ENCODE measurements at places on chromosomes 7 and 10. TPM values are rescaled to one million over a fixed set of nuclear protein-coding genes. Genes with fewer than 3 reads are reported as not detected.

The ZNF488 gene
- total RNA-seq = not detected

The PNLIPRP3 gene
- total RNA-seq = not detected

The CALHM1 gene
- total RNA-seq = not detected

The PILRA gene
- total RNA-seq = 1.9 TPM

The TBX20 gene
- total RNA-seq = not detected

The HOXA4 gene
- total RNA-seq = 42.4 TPM

- no peaks in the 10 kb centered on the region for H3K36me3 ChIP-seq
- H3K27me3 ChIP-seq = no peaks in the 10 kb centered on the region
- no peak for DNase-seq
- no peak overlapping the region for H3K27ac ChIP-seq
- H3K4me3 ChIP-seq = no peak overlapping the region
- peaks cover 18% of the 10 kb centered on the region for H3K4me1 ChIP-seq
Observed at GRCh38 chr7:55557666-55558188, 14.6 kb downstream of the VOPP1 start.

GRCh38 chr7:50315739-50316671, 11.5 kb downstream of the IKZF1 start:
- no peaks in the 10 kb centered on the region for H3K36me3 ChIP-seq
- DNase-seq = no peak
- peak overlapping the region; percentile 54 for H3K27ac ChIP-seq

GRCh38 chr10:88598055-88598454, 11.5 kb downstream of the LIPJ start:
- H3K4me3 ChIP-seq = no peak overlapping the region
- no peaks in the 10 kb centered on the region for H3K27me3 ChIP-seq
- H3K36me3 ChIP-seq = no peaks in the 10 kb centered on the region
- DNase-seq = no peak

DNA sequence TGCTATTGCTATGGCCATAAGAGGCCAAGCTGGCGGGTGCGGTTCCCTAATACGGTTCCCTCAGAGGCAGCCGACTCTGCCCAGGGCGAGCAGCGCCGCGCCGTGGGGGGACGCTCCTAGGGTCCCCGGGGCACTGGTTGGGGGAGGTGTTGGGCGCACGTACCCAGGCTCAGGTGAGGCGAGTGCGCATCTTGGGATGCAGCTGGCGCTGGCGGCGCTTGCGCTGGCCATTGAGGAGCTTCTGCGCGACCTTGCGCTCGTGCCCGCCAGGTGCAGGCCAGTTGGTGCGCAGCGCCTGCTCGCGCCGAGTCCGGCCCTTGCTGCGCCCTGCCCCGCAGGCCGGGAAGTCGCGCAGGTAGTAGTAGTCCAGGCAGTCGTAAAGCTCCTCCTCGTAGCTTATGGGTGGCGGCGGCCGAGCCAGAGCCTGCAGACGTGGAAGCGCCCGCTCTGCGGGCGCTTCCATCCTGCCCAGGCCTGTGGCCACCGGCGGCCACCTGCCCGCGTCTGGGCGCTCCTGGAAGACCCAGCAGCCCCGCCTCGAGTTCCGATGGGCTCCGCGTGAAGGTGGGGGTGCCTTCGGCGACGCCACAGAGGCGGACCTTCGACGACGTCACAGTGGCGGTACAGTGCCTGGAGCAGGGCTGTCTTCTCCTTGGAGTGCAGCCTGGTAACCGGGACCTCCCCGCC, at the start of gene NUPR2:
TSS of gene NUPR2 (minus strand) at position 566 of the 687 bp plus-strand sequence. CDS start at position 463, 103 bp downstream.
- peak; percentile 11 for DNase-seq
- peaks cover 19% of the 10 kb centered on the region for H3K27me3 ChIP-seq
- H3K4me3 ChIP-seq = peak within 1 kb of the TSS; percentile 11
- peaks cover 6% of the 10 kb centered on the region for H3K4me1 ChIP-seq
- no peaks in the 10 kb centered on the region for H3K36me3 ChIP-seq

DNA sequence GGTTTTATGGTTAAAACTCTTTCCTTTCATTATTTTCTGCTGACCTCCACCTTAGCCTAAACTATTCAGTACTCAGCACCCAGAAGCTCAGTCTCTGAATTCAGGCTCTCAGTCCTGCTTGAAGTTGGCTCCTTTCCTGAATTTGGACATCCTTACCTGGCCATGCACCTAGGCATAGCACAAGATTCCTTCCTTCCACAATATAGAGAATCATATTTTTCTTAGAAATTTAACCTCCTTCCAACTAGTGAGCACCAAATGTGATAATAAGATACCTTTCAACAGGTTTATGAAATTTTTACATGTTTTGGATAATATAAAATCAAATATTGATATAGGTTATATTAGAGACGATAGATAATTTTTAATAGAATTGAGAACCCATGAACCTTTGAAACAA, 905.6 kb upstream of the GHITM start:
- H3K4me3 ChIP-seq = no peak overlapping the region
- H3K27me3 ChIP-seq = no peaks in the 10 kb centered on the region
- H3K36me3 ChIP-seq = no peaks in the 10 kb centered on the region

DNA sequence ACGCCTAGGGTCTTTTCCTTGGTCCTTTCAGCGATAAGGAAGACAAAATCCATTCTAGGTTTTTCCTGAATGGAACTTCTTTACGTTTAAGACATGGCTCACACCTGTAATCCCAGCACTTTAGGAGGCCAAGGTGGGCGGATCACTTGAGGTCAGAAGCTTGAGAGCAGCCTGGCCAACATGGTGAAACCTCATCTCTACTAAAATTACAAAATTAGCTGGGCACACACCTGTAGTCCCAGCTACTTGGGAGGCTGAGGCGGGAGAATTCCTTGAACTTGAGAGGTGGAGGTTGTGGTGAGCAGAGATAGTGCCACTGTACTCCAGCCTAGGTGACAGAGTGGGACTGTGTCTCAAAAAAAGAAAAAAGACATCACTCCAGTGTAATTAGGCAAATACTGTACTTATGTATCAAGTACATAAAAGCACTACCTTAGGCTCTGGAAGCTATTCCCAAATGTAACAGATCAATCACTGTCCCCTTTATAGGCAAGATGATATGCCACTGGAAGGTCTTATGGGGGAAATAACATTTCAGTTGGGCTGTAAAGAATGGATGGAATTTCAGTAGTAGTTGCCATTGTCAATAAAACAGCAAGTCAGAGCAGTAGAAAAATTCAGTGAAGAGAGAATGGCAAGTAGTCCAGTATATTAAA, 5.7 kb downstream of the STK17A start:
- H3K27ac ChIP-seq = peak overlapping the region; percentile 63
- no peak overlapping the region for H3K4me3 ChIP-seq
- no peaks in the 10 kb centered on the region for H3K36me3 ChIP-seq
- DNase-seq = no peak

- H3K27ac ChIP-seq = no peak overlapping the region
- H3K4me3 ChIP-seq = no peak overlapping the region
- peaks cover 15% of the 10 kb centered on the region for H3K27me3 ChIP-seq
- H3K4me1 ChIP-seq = no peaks in the 10 kb centered on the region
- H3K36me3 ChIP-seq = no peaks in the 10 kb centered on the region
- no peak for DNase-seq
Observed at GRCh38 chr10:70926226-70927000, 38.0 kb upstream of the PCBD1 start.

GRCh38 chr10:85433248-85433647, 933.3 kb downstream of the GRID1 start:
- no peaks in the 10 kb centered on the region for H3K27me3 ChIP-seq
- H3K36me3 ChIP-seq = no peaks in the 10 kb centered on the region
- H3K4me3 ChIP-seq = no peak overlapping the region
- no peak overlapping the region for H3K27ac ChIP-seq
- H3K4me1 ChIP-seq = no peaks in the 10 kb centered on the region
